ENCODE measurements at places on chromosomes 7 and 10.
A peak's percentile ranks its signal among the peaks of the same experiment; 100 is the strongest.

DNA sequence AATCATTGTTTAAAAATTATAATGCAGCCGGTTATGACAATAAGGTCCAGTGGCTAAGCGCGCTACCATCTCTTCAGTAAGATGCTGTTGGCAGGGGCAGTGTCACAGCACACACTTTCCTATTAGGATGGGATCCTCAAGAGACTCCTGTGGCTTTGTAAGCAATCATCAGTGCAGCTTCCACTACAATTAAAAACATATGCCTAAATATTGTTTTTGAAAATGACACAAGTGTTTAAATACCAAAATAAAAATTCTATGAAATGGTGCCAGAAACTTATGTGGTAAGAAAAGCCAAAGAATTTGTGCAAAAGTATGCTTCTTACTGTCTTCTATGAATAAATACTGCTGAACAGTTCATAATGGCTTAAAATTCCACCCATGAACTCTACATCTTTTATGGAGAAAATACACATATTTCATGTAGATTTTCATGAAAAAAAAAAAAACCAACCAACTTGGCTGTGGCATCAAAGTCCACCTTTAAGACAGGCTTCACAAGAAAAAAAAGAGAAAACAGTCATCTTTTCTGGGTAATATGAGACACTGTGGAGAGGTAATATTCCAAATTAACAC, 132.8 kb downstream of the SEMA3C start:
- H3K36me3 ChIP-seq, result peaks cover 28% of the 10 kb centered on the region
- H3K4me3 ChIP-seq, result no peak overlapping the region
- peak overlapping the region; percentile 51 for H3K27ac ChIP-seq
- H3K27me3 ChIP-seq, result no peaks in the 10 kb centered on the region
- no peak for DNase-seq

DNA sequence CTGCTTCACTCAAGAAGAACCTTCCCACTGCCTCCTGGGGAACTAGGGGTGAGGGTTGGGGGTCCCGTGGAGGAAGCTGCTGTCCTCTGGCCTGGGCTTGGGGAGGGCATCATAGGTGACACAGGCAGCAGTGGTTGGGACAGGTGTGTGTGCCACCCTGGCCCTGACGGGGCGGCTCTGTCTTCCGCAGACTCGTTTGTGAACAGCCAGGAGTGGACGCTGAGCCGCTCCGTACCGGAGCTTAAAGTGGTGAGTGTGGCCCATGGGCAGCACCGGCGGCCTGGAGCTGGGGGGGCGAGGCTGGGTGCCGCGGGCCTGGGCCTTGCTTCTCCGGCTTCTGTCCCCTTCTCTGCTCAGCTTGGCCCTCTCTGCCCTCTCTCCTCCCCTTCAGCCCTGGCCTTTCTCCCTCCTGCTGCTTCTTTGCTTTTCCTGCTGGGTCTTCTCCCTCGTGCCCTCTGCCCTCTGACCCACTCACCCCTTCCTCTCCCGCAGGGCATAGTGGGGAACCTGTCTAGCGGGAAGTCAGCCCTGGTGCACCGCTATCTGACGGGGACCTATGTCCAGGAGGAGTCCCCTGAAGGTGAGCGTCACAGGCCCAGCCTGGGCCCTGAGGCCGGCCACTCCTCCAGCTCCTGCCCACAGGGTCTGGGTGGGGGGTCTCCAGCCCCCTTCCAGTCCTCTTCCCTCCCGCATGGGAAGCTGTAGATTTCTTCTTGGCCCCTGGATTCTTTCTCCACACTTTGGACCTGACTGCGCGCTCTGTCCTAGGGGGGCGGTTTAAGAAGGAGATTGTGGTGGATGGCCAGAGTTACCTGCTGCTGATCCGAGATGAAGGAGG, 30.5 kb downstream of the AGAP3 start:
- H3K27ac ChIP-seq, result no peak overlapping the region
- peaks cover 30% of the 10 kb centered on the region for H3K4me1 ChIP-seq
- H3K27me3 ChIP-seq, result no peaks in the 10 kb centered on the region
- no peak overlapping the region for H3K4me3 ChIP-seq

DNA sequence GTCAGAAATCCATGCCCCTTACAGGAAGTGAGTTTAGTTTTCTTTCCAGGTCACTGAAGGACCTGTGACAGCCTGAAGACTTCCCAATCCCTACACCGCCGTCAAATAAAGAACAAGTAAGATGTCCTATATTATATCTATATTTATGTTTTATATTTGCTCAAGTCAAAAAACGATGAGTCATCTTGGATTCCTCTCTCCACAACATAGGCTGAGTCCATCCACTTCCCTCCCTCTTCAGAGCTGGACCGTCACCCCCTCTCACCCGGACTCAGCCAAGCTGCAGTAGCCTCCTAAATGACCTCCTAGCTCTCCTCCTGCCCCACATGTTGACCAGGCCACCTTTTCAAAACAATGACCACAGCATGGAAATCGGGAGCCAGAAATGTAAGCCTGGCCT, 53.5 kb downstream of the GLI3 start:
- no peaks in the 10 kb centered on the region for H3K27me3 ChIP-seq
- H3K4me1 ChIP-seq, result peaks cover 19% of the 10 kb centered on the region
- H3K4me3 ChIP-seq, result no peak overlapping the region
- H3K36me3 ChIP-seq, result peaks cover 19% of the 10 kb centered on the region
- no peak for DNase-seq

DNA sequence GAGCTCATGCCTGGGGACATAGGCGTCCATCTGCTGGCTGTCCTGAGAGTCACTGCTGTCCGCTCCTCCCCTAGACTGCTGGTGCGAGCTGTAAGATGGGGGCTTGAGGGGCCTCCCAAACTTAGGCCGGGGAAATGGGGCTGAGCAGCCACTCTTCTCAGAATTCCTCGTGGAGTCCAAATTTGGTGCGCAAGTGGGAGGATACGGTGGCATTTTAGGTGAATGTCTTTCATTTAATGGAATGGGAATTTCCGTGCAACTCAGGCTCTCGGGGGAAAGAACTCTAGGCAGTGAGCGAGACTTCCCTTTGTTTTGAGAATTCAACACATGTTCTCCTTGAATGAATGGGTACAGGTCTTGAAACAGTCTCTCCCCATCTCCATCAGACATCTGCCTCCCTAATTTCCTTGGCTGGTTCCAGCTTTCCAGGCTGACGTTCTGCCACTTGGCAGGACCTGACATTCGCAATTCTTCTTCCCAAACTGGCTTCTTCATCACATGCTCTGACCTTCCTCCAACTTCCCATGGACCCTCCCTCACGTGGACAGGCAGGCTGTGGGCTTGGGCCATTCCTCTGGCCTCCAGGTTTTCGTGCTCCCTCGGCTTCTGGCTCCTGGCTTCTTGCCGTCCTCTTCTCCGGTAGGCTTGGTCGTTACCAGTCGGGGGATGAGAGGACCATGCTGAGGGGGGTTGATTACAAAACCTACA, 30.1 kb downstream of the JCAD start:
- no peak overlapping the region for H3K27ac ChIP-seq
- peaks cover 16% of the 10 kb centered on the region for H3K36me3 ChIP-seq
- no peaks in the 10 kb centered on the region for H3K4me1 ChIP-seq
- DNase-seq, result no peak
- peaks cover 16% of the 10 kb centered on the region for H3K27me3 ChIP-seq
